ENCODE measurements at places on chromosomes 4 and X.

- no peak for DNase-seq
Measured at GRCh38 chrX:9352694-9353411, 112.0 kb upstream of the TBL1X start.

DNA sequence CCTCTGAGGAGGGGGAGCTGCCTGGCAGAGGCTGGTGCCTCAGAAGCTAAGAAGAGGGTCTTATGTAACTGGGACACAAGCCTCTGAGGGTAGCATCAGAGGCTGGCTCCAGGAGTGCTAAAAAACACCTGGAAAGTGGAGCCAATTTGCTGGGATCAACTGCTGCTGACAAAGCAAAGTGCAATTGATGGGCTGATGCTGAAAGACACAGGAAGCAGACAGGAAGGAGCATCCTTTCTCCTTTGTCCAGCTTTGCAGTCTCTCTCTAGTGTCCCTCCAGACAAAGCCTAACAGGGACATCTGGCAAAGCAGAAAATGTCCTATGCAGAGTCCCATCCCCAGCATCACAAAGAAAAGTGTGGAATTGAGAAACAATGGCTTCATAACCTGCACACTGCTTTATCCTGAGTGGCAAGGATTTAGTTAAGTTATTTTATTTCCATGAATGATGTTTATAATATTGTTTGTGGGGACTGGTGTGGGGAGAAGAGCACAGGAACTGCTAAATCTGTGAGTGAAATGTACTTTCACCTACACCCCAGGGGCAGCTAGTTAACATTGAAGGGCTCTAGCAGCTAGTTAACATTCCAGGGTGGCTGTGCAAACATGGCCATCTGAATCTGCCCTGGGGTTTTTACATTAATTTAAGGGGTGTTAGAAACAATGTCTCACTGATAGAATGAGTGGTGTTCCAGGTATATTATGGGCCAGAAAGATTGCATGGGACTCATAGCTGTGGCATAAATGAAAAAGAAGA is 25.6 kb upstream of the MBTPS2 start:
- no peak for DNase-seq

DNA sequence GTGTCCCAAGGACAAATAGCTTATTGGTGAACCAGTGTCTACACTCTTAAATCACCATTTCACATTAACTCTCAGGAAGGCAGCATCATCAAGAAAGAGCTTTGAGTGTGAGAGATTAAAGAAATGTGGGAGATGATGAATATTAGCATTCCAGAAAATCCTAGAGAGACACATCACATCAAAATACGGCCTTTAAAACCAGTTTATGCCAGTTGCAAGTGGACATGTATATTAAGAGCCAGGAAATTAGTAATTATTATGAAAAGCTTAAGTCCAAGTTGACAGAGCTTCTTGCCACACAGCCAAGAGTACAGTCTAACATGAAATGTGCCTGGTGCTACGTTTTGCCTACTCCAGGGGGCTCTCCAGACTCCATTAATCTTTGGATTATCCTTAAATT is 503.0 kb upstream of the BOD1L1 start:
- no peak for DNase-seq

- DNase-seq, result no peak
Measured at GRCh38 chrX:17053502-17053901, 107.0 kb downstream of the REPS2 start.

DNA sequence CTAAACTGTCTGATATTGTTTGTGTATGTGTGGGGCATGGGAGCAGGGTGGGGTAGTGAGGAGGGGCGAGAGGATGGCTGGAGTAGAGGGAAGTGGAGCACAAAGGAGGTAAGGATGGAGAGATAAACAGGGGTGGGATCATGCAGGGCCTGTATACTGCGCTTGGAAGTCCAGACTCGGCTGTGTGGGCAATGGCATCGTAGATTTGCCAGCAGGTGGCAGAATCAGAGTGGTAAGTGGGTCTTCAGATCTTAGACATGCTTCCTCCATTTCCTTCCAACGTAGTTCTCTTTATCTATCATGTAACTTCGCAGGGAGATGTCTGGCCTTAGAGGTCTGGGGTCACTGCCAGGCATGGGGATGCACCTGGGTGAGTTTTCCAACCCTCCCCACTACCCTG is 155.5 kb downstream of the PDGFRA start:
- DNase-seq, result no peak

- no peak for DNase-seq
Measured at GRCh38 chr4:16695896-16696295, 202.5 kb downstream of the LDB2 start.

DNA sequence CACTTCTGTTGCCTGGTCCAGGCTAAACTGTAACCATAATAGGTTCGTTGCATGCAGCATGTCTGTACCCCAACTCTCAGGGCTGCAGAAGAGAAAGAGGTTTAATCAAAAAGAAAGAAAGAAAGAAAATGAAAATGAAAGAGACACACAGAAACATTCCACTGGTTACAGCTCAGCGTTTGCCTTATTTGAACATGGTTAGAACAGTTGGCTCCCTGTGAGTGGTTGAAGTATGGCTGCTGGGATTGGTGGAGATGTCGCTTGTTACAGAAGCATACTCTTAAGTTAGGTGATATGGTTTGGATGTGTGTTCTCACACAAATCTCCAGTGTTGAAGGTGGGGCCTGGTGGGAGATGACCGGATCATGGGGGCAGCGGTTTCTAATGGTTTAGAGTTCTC is 36.3 kb downstream of the ARSD start:
- DNase-seq, result no peak

DNA sequence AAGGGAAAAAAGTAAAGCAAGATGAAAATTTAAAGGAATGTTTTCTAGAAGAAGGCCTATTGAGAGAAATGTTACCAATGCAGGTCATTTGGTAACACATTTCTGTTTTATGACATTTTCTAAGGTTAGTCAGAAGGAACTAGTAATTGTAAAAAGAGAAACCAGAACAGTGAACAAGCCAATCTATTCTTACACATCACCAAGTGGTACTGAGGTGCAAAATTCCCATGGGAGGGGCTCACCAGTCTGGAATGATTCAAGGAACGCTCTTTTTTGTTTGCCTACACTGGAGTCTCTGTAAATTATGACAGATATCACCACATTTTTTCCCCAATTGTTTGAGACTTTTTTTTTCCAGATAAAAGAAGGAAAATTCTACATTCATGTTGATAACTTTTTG is 404.7 kb upstream of the CNKSR2 start:
- DNase-seq, result no peak

- peak; percentile 39 for DNase-seq
Measured at GRCh38 chr4:107757864-107758476, 37.9 kb upstream of the PAPSS1 start.

- DNase-seq, result no peak
Measured at GRCh38 chrX:130402208-130402684, 459 bp downstream of the RBMX2 start.

DNA sequence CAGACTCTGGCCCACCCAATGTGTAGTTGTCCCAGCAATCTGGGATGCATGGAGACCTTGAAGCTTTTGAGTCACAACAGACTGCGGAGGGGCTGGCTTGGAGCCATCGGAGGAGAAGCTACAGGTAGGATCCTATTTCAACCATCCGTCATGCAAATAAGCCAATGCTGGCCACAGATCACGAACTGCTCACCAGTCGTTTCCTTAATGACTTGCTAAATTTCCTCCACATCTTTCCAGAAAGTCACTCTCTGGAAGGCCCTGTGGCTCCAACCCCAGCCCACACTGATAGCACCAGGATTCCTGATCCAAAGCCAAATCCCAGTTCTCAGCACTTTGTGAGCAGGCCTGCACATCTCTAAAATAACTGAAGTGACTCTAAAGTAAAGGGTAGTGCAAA is 321.3 kb downstream of the RAB28 start:
- no peak for DNase-seq

DNA sequence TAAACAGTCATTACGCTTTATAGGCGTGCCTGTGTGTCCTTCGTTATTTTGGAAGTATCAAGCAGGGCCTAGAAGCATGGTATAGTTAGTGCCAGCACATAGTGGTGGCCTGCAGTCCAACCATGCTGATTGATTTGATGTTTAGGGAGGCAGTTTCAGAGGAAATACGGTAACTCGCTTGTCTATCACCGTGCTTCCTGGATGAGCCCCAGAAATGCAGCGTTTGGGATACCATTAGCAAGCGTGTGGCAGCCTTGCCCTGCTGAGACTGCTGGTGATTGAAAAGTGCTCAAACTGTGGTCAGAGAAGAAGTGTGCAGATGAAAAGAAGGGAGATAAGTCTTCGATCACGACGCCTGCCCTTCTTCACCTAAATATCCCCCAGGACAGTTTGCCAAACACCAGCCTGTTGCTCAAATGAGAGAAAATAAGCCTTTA is 158.4 kb downstream of the CHIC2 start:
- peak; percentile 30 for DNase-seq

- no peak for DNase-seq
Measured at GRCh38 chr4:70008771-70009170, 13.0 kb downstream of the STATH start.

- DNase-seq, result no peak
Measured at GRCh38 chrX:30212172-30212571, 3.2 kb upstream of the MAGEB2 start.

DNA sequence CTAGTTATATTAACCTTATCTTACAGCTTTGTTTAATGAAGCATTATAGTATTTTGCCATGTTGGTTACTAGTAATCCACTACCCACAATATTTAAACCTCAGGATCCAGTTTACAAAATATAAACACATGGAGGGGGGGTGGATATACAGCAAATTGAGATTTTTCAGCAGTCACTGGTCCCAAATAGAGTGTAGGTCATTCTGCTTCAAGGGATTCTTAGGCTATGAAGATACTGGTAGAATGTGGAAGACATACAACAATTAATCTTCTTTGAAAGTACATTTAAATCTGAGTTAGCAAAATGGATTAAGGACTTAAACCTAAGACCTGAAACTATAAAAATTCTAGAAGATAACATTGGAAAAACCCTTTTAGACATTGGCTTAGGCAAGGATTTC is 569.6 kb downstream of the ZNF674 start:
- DNase-seq, result no peak

DNA sequence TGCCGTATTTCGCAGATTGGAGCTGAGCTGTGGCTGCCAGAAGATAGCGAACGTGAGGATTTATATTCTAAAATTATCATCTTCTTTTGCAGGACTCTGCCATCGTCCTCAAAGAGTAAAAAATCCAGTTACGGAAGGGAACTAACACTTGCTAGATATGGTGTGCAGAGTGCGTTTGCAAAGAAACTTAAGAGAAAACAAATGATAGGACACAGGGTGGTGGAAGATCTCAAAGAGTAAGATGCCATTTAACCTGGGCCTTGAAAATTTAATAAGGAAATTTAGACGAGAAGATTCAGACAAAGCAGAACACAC is 566 bp downstream of the LARP7 start:
- no peak for DNase-seq

DNA sequence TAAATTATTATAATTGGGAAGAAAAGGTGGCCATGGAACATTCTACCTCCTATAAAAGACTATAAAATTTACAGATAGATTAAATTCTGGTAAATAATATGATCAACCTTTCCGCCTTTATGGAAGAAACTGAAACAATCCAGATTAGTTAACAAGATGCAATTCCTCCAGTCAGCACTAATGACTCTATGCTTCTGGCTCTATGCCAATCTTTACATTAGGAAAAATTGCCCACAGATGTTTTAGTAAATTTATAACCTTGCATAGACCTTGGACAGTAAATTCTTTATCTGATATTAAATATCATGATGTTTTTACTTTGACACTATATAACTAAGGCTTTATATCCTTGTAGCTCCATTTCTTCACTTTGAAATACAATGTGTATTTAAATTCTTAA is 2302.5 kb downstream of the ARAP2 start:
- DNase-seq, result no peak

DNA sequence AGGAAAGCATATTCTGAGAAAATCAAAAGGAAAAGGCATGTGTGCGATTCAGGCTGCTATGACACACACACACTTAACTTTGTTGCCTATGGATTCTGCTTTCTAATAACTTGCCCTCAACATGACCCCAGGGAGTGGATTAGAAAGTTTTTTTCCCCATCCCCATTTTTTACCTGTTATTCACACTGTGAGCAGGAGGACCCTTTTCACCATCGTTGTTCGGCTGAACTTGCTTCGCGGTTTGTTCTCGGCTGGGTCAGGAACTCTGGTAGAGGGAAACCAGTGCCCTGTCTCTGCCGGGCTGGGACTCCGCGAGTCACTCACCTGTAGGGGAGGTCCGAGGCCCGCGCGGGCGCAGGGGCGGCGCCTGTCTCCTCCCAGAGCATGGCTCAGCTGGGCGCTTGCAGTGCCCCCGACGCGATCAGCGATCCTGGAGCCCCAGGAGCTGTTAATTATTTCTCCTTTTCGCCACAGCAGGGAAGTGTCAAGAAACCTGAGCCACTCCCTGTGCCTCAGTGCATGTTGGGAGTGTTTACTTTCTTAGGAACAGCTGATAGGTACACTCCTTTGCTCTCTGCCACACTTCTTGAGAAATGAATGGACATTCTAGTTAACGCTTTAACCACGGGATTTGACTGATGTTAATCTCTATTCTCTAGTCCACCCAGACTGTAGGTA is at the start of gene RASSF6:
Gene RASSF6 (minus strand): TSS at position 322 of the 678 bp plus-strand sequence. CDS start 8,641 bp downstream, outside the sequence.
- no peak for DNase-seq

DNA sequence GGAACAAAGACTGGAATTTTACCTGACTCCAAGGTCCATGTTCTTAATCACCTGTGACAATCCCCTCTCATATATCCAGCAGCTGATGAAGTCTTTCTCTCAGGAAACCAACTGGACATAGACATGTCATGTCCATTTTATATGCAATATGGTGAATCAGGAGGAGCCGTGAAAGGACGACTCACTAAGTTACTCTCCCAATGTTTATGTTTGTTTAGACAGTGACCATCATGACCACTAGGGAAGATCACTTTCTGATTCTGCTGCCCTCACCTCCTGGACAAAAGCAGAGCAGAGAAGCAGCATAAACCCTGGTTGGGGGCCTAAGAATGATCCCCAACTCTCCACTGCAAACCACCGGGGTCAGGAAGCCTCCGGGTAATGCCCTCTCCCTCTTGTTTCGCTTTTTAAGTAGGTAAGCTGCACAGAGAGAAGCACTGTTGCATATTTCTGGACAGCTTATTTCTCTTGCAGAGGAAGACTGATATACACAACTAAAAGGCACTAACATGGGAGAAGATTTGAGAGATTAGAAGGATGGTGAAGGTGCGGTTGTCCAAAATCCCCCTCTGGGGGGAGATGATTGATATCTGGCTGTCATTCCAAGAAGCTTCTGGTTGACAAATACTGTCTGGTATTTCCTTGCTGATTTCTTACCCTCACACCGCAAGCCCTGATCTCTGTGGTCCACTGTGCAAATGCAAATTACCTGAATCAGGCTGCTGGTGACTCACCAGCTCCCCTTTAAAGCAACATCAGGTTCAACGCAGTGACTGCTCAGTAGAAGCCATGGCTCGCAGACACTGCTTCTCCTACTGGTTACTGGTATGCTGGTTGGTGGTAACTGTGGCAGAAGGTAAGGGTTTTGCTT is at the start of gene ODAPH:
Gene ODAPH (plus strand): TSS at position 773 of the 871 bp plus-strand sequence. CDS start 17 bp downstream, at position 790.
- no peak for DNase-seq

- DNase-seq, result no peak
Measured at GRCh38 chr4:10728016-10728415, 43.4 kb upstream of the CLNK start.

GRCh38 chrX:8841911-8842310 is 40.7 kb upstream of the FAM9A start:
- no peak for DNase-seq

GRCh38 chrX:2559124-2559523 is 58.3 kb upstream of the DHRSX start:
- no peak for DNase-seq

Data from amniotic stem cell (primary cell).